ENCODE measurements at places on chromosomes 16 and 17. TPM values are rescaled to one million over a fixed set of nuclear protein-coding genes. Genes with fewer than 3 reads are reported as not detected.

GRCh38 chr16:47905771-47906170, 250.0 kb downstream of the ABCC12 start:
- no peak overlapping the region for H3K4me3 ChIP-seq
- no peaks in the 10 kb centered on the region for H3K36me3 ChIP-seq
- H3K27ac ChIP-seq, result no peak overlapping the region
- DNase-seq, result no peak
- H3K27me3 ChIP-seq, result peaks cover 16% of the 10 kb centered on the region

The CDC6 gene
- 645 TPM for total RNA-seq

DNA sequence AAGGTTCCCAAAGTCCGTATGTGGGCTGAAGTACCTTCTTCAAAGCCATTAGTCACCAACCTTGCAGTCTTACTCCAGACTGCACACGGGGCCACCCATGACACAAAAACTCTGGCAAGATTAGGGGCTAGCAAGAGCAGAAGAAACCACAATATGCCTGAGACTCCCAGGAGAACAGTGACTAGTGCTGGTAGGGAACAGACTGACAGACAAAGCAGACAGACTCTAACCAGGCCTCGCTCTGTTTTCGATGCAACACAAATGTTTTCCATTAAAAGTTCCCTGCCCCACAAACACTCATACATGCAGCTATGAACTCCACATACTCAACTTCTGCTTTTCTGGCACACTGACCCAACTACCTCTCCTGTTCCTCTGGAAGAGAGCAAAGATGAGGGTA, 102.2 kb downstream of the HIC1 start:
- H3K27ac ChIP-seq, result no peak overlapping the region
- H3K4me3 ChIP-seq, result no peak overlapping the region
- no peaks in the 10 kb centered on the region for H3K27me3 ChIP-seq
- no peaks in the 10 kb centered on the region for H3K4me1 ChIP-seq

- H3K4me1 ChIP-seq, result peaks cover 5% of the 10 kb centered on the region
- no peaks in the 10 kb centered on the region for H3K36me3 ChIP-seq
- H3K27ac ChIP-seq, result no peak overlapping the region
- H3K4me3 ChIP-seq, result no peak overlapping the region
- DNase-seq, result peak; percentile 67
Measured at GRCh38 chr16:47774661-47775060, 313.5 kb downstream of the PHKB start.

DNA sequence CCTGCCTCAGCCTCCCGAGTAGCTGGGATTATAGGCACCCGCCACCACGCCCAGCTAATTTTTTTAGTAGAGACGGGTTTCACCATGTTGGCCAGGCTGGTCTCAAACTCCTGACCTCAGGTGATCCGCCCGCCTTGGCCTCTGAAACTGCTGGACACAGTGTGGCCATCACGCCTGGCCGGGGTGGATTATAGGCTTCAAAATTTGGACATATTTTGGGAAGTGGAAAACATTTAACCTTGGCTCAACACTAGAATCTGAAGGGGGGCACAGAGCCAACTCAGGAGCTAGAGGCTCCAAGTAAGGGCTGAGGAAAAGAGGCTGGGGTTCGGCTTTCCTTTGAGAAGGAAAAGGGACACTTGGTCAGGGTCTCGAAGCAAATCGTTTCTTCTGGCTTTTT, 2.2 kb upstream of the CDK5R1 start:
- H3K4me1 ChIP-seq, result peaks cover 17% of the 10 kb centered on the region
- no peak for DNase-seq
- peak overlapping the region; percentile 16 for H3K27ac ChIP-seq
- no peak overlapping the region for H3K4me3 ChIP-seq
- no peaks in the 10 kb centered on the region for H3K27me3 ChIP-seq
- H3K36me3 ChIP-seq, result peaks cover 61% of the 10 kb centered on the region

DNA sequence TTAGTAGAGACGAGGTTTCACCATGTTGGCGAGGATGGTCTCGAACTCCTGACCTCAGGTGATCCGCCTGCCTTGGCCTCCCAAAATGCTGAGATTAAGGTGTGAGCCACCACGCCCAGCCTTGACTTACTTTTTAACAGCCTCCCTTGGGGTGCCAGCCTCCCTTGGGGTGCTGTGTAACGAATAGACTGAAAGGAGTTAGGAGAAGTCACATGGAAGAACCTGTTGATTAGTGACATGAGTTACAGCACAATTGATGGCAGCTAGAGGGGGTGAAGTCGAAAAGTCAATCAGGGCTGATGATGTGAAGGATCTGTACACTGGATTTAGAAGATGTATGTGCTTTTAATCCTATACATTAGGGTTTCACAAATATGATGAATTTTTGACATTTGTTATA, 39.4 kb upstream of the CDR2 start:
- H3K4me1 ChIP-seq, result no peaks in the 10 kb centered on the region
- no peak overlapping the region for H3K27ac ChIP-seq
- no peak overlapping the region for H3K4me3 ChIP-seq

The FNDC8 gene
- not detected for total RNA-seq

GRCh38 chr17:80545499-80545826, 825 bp downstream of the RPTOR start:
- H3K27me3 ChIP-seq, result no peaks in the 10 kb centered on the region
- peaks cover 16% of the 10 kb centered on the region for H3K36me3 ChIP-seq
- H3K27ac ChIP-seq, result peak overlapping the region; percentile 71
- no peak for DNase-seq
- H3K4me3 ChIP-seq, result peak overlapping the region; percentile 83

DNA sequence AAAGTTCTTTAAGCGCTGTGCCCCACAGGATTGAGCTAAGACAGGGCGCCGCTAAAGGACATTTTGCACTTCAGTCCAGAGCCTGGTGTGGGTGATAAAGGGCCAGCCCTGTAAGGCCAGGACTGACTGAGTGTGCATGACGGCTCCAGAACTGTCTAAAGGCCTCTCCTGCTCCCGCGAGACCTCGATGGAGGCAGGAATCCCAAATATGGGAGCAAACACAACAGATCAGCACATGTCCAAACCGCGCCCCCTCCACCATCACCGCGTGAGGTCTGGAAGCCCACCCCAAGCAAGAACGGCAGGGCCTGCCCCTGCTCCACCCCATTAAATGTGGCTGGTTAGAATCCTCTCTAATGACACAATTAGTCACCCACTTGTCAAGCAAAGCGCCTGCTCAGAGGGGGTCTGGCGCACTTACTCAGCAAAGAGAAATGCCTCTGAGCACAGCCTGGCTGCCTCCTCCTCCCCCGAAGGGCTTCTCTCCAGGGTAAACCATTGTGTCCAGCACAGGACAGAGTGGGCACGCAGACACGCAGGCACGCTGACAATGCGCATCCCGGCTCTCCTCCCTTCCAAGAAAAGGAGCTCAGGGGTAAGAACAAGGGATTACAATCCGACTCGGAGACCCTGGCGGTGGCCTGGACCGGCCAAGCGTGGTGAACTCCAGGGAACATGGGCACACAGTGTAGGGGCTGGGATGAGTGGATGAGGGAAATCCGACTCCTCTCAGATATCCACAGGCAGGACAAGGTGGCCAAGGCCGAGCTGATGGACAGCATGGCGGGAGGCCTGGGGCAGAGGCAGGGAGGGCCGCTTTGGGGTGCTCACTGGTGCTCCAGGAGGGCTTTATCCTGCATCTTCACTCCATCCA, 1.5 kb downstream of the MXRA7 start:
- H3K27ac ChIP-seq, result no peak overlapping the region
- H3K4me1 ChIP-seq, result peaks cover 3% of the 10 kb centered on the region
- peaks cover 8% of the 10 kb centered on the region for H3K27me3 ChIP-seq
- no peak for DNase-seq

GRCh38 chr17:41939693-41940090, 9.3 kb downstream of the ODAD4 start:
- H3K4me1 ChIP-seq, result no peaks in the 10 kb centered on the region
- peaks cover 29% of the 10 kb centered on the region for H3K27me3 ChIP-seq
- H3K36me3 ChIP-seq, result no peaks in the 10 kb centered on the region
- DNase-seq, result no peak
